ENCODE measurements at places on chromosomes 2 and 18.

DNA sequence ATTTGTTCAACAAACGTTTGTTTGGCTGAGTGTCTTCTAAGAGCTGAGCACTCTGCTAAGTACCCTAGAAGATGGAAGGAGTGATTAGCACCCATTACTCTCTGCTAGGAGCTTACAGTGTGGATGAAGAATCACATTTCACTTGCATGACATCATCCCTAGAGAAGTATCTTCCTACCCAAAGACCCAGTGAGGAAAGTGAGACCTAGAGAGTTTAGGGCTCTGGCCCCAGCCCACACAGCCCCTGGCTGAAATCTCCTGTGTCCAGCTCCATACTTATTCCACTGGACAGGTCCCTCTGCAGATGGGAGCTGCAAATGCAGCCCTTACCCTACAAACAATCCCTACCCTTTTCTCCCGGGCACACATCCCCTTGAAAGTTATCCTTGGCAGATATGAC lies 26.8 kb upstream of the EPAS1 start:
- DNase-seq: no peak

DNA sequence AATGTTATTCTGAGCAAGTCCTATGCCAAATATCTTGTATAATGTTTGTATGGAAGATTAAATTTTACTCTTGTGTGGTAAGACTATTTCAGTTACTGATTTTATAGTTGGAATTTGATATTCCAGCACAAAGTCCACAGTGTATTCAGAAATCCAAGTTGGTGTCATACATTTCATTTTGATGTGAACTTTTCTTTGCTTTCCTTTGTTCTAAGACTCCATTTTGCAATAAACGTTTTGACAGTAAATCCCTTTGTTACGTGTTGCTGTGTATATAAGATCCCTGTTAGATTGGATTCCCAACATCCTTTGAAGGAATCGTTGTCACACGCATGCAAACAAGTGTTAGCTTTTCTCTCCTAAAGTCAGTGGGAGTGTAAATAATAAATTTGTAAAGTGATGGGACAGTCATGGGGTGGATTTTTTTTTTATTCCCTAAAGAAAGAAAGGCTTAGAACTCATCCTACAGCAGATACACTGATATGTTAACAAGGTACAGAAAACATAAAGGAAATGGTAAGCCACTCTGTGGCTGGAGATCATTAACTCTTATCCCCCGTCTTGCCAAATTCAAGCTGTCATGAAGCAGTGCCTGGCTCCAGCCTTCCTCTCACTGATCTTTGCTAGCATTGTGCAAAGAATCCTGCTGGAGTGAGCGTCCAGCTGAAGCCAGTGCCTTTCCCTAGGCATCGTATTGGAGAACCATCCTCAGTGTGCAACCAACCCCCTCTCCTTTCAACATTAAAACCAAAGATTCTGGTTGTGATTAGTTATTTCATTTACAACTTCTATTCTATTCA lies 127.6 kb upstream of the CDCA7 start:
- DNase-seq: no peak

- no peak for DNase-seq
These were observed 145.5 kb downstream of the PXDN start for GRCh38 chr2:1598800-1599199.

DNA sequence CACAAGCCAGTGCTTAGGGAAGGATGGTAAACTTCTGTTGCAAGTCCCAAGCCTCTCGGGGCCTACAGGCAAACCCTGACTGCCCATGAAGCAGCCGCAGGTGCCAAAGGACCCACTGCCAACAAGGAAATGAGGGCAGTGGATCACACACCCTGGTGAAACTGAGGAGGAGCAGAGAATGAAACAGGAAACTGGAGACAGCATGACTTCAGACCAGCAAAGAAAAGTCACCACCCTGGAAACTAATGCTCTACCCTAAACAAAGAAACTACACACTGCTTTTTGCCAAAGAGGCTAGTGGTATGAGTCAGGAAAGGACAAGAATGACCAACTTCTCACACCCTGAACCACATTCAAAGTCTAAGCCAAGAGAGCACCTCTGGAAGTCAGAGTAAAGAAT lies 97.2 kb downstream of the MYO5B start:
- no peak for DNase-seq

DNA sequence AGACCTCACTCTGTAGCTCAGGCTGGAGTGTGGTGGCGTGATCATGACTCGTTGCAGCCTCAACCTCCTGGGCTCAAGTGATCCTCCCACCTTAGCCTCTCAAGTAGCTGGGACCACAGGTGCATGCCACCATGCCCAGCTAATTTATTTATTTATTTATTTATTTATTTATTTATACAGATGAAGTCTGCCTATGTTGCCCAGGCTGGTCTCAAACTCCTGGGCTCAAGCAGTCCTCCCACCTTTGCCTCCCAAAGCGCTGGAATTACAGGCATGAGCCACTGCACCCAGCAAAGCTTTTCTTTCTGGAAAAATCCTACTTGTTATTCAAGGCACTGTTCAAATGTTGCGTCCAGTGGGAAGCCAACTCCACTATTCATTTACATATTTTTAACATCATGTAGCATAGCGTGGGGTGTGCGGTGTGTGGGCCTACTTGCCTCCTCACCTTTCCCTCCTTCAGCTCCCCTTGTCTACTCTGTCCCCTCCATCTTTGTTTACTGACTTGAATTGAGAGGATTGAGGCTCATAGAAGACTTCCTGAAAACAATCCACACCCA lies 6.8 kb upstream of the RHOB start:
- no peak for DNase-seq

GRCh38 chr18:45107425-45107824 lies 426.7 kb downstream of the SETBP1 start:
- no peak for DNase-seq

DNA sequence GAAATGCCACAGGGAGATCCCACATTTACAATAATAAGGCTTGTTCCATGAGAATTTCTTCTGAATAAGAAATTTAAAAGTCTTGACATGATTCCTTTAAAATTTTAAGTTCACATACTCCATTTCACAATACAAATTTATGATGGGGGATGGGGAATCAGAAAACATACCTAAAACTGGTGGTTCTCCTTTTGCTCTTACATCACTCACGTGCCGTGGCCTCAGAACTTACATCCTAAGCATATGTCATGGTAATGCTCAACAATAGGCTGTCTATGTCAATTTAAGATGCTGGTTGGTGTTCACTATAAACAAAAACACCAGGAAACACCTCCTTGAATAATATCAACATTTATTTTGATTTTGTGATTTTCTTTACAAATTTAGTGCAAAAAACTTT lies 12.8 kb downstream of the UPP2 start:
- peak; percentile 62 for DNase-seq

DNA sequence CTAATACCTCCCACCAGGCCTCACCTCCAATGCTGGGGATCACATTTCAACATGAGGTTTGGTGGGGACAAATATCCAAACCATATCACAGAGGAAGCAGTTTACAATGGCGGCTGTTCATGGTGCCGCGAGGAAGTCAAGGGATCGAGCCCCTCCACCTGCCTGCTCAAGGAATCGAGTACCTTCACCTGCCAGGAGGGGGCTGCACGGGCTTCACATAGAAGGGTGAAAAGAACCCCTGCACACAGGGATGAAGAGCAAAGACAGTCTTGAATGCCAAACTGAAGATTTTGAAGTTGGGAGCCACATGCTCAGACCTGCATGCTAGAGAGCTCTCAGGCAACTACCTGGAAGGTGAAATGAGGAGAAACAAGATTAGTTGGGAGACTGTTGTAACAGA lies 110.3 kb downstream of the KCNF1 start:
- no peak for DNase-seq

Measured in CD14-positive monocyte (primary cell).